ENCODE measurements at places on chromosomes 13 and 19.

DNA sequence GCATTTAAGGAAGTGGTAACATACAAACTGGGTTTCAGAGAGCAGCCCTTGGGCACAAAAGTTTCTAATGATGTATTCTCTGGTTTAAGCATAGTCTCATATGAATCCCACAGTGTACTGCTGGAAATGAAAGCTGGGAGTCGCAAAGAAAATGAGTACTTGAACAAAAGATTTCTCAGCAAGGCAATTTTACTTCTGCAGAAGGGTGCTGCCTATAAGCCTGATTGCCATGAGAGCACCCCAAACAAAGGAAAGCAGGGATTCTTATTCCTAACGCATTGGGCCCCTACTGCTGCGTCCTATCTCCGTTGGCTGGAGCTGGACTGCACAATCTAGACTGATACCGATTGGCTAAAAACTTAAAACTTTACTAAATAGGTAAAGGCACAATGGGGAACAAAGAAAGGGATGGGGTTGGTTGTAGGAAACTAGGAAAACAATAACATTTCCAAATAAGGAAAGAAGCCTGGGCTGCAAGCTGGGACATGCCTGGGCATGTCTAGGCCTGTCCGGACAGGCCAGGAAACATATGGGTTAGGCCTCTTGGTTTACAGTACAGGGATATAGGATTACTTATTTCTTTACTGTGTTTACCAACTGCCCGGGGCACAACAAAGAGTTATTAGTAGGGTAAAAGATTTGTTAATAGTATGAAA is 27.4 kb upstream of the VN1R4 start:
- no peak for DNase-seq

- DNase-seq = no peak
Observed at GRCh38 chr13:24900507-24900906, 136.5 kb downstream of the RNF17 start.

DNA sequence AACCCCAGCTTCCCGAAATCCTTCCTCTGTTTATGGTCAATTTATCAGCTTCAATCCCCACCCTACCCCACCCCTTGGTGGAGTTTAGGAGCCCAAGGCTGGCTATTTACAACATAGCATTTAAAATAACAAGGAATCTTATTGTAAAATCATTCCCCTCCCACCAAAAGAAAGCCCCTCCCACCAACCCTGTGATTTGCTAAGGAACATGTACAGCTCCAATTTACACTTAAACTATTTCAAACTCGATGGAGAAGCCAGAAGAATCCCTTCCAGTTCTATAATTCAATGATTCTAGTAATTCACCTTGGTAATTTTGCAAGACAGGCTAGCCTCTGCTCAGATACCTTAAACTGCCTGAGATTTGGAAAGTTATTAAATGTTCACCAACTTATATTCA is 3.0 kb downstream of the LATS2 start:
- no peak for DNase-seq

GRCh38 chr13:105462098-105462497 is 1073.4 kb downstream of the EFNB2 start:
- no peak for DNase-seq

GRCh38 chr19:20164456-20164855 is 2.6 kb upstream of the ZNF486 start:
- no peak for DNase-seq

DNA sequence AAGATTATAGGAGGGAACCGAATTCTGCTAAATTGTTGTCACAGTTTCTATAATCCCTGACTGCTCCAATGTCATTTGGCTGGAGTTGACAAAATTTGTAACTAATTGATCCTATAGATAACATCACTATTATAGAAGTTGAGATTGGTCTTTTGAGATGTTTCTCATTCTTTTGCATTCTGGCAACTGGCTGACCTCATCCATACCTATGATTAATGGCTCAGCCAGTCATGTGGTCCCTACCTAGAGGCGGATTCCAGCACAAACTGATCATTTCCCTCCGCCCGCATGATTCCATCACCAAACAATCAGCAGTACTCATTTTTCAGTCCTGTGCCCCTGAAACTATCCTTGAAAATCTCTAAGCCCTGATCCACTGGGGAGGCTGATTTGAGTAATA is 4.2 kb downstream of the PSG2 start:
- DNase-seq = no peak

- no peak for DNase-seq
Observed at GRCh38 chr19:41862445-41862986, 2.5 kb downstream of the RPS19 start.

Data from iPS-NIHi11 (cell line).